Esophagus squamous epithelium (tissue), 5 donors: ENCODE measurements at places on chromosomes 2 and 18.

- no peak for DNase-seq
These were observed 147.6 kb downstream of the SLC8A1 start for GRCh38 chr2:40304340-40304739.

GRCh38 chr2:37322368-37322767, 2.3 kb downstream of the PRKD3 start:
- DNase-seq, result no peak

GRCh38 chr2:100218552-100218951, 76.2 kb upstream of the AFF3 start:
- DNase-seq, result no peak

GRCh38 chr2:75166491-75166890, 32.8 kb downstream of the TACR1 start:
- no peak for DNase-seq

GRCh38 chr2:128234613-128235012, 84.1 kb downstream of the HS6ST1 start:
- no peak for DNase-seq

DNA sequence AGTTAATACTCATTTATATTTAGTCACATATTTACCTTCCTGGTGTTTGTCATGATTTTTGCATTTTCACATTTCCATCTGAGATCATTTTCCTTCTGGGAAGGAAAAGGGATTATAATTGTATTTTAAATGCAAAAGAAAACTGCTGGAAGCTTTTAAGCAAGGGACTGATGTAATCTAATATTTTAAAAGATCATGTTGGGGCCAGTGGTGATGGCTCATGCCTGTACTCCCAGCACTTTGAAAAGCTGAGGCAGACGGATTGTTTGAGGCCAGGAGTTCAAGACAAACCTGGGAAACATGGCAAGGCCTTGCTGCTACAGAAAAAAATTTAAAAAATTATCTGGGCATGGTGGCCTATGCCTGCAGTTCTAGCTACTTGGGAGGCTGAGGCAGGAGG, 149.0 kb downstream of the MIB1 start:
- DNase-seq, result no peak

- no peak for DNase-seq
These were observed 257.3 kb upstream of the SESTD1 start for GRCh38 chr2:179521944-179522343.

DNA sequence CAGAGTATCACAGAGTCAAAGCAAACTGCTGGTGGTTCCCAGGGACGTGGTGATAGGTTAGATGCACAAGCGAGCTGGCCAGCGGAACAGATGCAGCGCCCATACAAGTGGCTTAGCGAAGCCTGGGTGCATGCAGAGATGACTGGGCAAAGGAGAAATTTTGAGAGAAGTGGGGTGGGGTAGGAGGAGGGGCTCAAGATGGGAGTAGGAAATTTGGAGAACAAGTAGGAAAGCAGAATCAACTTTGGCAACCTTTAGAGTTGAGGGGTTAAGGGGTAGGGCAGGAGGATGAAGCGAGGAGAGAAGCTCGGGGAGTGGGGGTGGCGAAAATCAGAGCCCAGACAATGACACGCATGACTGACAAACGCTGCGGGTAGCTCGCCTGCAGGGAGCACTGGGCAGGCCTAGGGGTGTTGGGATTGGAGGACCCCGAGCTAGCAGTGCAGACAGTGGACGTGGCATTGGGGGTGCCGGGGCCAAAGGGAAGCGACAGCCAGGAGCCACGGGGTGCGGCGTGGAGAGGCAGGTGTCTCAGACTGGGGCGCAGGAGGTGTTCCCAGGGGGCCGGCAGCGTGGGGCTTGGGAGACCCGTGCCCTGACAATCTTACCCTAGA, 431 bp downstream of the FAM98A start:
- DNase-seq, result peak; percentile 11

GRCh38 chr2:8379549-8379948, 302.3 kb upstream of the ID2 start:
- no peak for DNase-seq

GRCh38 chr2:190357600-190357999, 14.2 kb downstream of the INPP1 start:
- no peak for DNase-seq

GRCh38 chr18:59272891-59273758, at the start of gene RAX:
TSS of gene RAX (minus strand) at chr18:59273454. CDS start at chr18:59273206, 248 bp downstream.
- DNase-seq, result no peak

- DNase-seq, result no peak
These were observed 103.0 kb upstream of the STK39 start for GRCh38 chr2:168350380-168350779.

DNA sequence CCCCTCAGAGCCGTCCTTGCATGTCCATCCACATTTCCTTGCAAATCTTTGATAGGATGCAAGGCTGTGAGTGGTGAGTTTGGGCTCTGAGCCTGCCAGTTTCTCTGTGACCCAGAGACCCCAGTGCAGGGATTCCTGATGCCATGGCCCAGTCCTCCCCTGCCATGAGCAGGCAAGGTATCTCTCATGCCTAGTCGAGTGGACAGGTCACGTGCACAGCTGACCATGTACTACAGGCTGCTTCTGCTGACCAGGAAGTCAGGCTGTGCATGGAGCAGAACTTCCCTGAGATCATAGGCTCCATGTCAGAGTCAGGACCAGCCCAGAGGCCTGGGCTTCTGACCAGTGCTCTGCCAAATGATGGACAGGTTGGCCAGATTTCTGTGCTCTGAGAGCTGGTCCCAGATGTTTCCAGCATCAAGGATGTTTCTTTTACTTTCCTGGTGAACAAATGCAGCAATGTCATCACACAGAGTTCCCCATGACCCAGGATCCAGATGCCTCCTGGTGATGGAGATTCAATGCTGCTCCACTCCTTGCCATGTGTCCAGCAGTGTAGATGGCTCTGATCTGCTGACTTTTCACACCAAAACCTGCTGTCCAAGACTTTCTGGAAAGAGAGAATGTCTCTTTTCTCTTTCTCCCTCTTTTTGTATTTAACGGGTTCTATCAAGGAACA, 321.6 kb upstream of the HS6ST1 start:
- DNase-seq, result no peak

DNA sequence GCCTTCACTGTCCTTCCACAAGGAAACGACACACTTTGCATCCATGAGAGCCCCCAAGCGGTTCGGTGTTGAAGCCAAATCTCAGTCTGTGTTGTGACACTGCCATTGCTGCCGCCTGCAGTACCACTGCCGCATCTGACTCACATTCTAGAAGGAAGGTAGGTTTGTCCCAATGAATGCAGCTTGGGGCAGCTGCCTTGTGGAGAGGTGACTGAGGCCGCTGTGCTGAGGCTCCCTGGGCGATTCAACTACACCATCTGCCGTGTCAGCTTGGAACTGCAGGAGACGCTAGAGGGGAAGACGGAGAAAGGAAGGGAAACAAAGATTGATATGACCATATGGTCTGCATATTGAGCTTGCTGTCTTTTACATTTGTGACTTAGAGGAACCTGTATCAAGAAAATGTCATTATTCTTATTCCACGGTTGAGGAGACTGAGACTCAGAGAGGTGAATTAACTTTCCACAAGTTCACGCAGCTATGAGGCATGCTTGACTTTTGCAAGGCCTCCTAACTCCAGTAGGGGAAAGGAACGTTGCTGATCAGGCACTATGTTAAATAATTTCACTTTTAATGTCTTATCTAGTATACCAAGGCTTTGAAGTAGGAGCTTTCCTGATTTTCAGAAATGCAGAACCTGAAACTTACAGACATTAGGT, 43.5 kb upstream of the LMAN1 start:
- DNase-seq, result no peak

GRCh38 chr2:85911814-85912692, 23.3 kb upstream of the ST3GAL5 start:
- no peak for DNase-seq

- no peak for DNase-seq
These were observed 72.6 kb downstream of the CTAGE1 start for GRCh38 chr18:22344908-22345670.

DNA sequence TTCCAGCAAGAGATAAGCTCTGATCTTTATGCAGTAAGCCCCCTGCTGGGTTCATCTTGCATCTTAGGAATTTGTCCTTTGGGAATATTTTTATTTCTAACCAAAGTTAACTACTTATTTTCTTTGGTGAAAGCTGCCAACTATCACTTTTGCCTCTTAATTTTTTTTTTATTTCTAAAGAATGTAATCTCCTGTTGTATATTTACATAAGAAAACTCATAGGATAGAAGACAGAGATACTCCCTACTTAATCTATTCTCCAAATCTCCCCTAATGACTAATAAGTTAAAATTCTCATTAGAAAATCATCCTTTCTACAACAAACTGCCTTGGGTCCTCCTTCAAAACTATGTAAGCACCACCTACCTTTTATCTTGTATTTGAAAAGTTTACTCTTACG, 612.2 kb upstream of the SLC39A10 start:
- no peak for DNase-seq

DNA sequence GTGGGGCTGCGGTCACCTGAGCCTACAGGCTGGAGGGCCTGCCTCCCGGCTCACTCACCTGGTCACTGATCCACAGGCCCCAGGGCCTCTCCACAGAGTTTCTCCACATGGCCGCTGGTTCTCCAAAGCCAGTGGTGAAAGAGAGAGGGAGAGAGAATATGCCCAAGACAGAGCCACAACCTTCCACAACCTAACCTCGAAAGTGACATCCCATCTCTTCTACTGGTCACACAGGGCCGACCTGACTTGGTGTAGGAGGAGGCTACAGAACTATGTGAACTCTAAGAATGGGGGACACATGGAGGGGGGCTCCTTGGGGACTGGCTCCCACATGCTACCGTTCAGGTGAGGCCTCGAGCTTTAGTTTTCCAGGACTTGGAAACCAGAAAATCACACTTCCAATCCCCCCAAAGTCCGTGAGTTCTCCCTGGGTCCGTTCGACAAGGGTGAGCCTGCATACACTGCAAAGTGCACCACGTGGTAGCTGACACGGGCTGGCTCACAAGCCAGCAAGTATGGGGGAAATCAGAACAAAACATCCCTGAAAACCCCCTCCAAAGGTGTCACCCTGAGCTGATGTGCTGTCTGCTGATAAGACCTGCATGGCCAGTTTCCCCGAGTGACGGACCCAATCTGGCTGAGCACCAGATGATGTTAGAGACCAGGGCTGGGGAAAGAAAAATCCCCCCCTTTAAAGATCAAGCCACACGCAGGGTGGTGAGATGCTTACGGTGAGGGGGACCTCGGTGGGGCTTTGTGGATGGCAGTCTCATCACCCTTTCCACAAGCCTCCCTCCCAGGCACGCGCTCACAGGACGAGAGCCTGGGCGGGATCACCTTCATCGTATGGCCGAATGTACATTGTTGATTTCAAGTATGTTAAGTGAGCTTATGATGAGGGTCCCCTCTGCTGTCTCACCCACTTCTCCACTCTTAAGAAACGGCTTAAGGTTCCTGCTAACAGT, 54.2 kb upstream of the SEMA4C start:
- no peak for DNase-seq

- no peak for DNase-seq
These were observed 203.8 kb upstream of the CDH7 start for GRCh38 chr18:65547046-65547445.

DNA sequence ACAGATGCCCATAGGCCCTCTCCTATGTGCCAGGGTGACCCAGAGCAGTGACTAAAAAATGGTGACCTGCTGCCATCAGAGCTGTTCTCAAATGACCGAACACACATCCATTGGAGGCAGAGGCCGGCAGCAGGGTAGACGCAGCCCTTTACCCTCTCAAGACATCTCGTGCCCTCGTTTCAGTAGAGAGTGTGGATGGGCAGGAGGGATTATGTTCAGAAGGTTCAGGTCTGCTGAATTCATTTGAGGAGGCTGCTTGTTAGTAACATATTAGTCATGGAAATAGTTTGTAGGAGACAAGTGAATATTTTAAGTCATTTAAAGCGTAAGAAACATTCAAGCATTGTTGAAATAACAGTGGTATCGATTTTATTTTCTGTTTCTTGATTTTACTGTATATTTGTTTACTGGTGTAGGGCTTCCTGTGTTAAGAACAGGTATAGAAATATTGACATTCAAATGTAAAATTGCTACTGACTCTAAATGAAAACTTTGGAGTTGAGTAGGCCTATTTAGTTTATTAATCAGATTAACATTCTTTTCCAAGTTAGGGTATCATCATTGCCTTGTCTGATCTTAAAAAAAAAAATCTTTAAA, 82.6 kb downstream of the ZNF532 start:
- no peak for DNase-seq

DNA sequence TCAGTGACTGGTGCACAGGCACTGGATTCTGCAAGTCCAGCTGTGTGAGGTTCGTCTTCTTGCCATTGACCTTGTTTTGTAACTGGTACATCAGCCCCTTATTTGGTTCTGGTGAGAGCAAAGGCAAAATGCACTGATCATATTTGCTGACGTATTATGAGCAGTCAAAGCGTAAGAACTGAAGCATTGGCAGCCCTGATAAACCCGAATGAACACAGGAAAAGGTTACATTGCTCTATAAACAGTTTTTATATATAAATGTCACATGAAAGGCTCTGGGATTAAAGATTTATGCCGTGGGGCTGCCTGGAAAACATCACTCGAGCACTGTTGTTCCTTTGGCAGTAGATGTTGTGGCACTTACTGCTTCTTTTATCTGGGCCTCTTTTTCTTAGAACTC, 167.9 kb downstream of the IRS1 start:
- DNase-seq, result no peak

DNA sequence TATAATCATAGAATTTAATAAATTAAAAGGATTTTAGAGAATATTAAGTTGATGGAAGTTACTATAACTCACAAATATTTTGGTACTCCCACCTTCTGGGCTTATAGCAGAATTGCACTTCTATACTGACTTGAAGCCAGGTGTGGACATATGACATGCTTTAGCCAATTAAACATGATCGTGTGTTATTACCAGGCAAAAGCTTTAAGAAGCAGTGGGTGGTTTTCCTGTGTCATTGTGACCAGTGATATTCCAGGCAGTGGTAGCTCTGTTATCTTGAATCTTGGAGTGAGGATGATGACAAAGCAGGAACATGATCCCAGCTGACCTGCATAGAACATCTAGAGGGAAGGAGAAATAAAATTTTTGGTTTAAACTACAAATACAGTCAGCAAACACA, 370.9 kb upstream of the ZEB2 start:
- no peak for DNase-seq

GRCh38 chr18:12159446-12159845, 65.8 kb downstream of the ANKRD62 start:
- DNase-seq, result no peak

- DNase-seq, result no peak
These were observed 36.6 kb downstream of the CAMKMT start for GRCh38 chr2:44398243-44398897.

DNA sequence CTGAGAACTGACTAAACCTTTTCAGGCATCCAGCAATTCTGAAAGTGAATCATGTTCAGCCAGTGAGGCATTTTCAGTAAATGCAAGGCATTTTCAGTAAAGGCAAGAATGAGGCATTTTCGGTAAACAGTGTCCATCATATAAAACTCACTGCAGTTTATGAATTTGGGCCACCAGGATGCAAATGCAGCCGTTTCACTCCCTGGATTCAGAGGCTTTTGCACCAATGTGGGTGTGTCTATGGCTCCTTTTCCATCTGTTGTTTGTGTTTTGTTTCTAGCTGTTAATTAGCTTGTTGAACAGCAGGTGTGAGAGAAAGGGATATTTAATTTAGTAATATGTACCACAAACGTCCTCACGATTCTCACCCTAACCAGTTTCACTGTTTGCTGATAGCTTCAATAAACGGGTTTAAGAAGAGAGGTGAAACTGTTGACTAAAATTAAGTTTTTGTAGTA, 116.3 kb upstream of the PGAP1 start:
- no peak for DNase-seq
